ENCODE measurements at places on chromosomes 12 and 14.

GRCh38 chr12:55060470-55060869 is 40.7 kb downstream of the NEUROD4 start:
- DNase-seq = no peak

GRCh38 chr14:102164241-102164641 is 24.5 kb downstream of the WDR20 start:
- no peak for DNase-seq

GRCh38 chr14:80523518-80524117 is 312.3 kb upstream of the DIO2 start:
- DNase-seq = no peak

GRCh38 chr12:131372171-131372475 is 338.8 kb upstream of the SFSWAP start:
- no peak for DNase-seq

DNA sequence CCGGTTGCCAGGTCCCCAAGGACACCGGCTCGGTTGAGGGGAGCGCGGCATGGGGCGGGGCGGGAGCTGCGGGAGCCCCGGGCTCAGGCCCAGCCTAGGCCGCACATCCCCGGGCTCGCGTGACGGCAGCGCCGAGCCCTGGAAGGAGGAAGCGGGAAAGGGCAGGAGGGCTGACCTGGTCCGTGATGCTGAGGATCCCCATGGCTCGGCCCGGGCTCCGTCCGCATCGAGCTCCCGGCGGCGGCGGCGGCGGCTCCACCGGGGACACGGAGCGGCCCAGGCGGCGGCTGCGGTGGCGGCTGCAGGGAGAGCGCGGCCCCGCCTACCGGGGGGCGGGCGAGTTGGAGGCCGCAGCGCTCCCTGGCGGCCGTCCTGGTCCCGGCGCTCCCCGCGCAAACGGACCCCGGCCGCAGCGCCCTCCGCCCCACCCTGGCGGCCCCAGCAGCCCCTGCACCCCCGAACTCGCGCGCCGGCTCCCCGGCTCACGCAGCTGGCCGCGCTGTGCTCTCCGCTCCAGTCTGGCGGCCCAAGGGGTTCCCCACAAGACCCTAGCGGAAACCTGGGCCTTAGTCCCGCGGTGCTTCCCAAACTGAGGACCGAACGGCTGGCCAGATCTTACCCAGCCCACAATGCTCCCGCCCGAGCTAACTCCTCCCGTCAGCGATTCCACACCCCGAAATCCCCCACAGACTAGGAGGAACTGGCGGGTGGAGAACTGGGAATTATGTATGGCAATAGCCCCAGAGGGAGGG is at the start of gene ANKRD52:
Gene ANKRD52, minus strand, starts transcription at position 317 of the 752 bp plus-strand sequence. Its CDS starts 115 bp downstream, at position 202.
- peak; percentile 55 for DNase-seq

DNA sequence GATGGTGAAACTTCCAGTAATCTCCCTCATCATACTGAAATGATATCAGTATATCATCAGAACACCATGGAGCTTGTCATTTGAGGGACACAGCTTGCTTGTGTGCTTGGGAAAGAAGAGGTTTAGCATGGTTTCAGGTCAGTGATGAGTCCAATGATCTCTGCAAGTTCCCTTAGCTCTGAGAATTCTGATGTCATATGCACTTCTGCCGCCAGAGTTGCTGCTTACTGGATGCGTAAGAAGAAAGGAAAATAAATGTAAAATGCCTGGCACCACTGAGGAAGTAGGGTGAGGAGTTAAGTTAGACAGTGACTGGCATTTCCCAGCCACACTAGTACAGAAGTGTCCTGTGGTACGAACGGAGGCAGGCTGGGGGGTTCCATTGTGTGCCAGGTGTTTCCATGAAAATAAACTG is 22.6 kb downstream of the PRKCH start:
- DNase-seq = no peak

DNA sequence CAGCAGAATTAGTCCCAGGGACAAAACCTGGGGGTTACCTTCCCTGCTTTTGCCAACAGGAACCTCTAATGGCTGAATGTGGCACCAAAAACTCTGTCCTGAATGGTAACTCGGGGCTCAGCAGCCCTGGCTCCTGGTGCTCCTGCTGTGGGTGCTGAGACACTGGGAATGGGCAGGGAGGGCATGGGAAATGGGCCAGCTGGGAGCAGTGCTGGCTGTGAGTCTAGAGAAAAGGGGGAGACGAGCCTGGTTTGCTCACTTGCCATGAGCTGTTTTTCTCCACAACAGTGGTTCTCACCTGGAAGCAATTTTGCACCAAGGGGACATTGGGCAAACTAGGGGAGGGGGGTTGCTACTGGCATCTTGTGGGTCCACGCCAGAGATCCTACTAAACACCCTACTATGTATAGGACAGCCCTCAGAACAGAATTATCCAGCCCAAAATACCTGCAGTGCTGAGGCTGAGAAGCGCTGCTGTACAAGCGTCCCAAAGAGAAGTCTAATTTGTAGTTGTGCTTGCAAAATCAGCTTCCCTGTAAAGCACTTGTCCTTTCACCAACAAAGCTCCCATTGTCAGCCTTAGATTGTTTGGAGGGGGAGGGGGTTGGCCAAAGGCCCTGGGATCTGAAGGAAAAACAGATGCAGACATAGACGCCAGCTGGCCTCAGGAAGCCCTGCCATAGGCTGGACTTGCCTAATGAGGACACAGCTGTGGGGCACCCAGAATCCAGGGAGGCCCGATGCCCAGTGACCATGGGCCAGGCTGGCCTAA is 3.6 kb downstream of the LRRC74A start:
- no peak for DNase-seq

DNA sequence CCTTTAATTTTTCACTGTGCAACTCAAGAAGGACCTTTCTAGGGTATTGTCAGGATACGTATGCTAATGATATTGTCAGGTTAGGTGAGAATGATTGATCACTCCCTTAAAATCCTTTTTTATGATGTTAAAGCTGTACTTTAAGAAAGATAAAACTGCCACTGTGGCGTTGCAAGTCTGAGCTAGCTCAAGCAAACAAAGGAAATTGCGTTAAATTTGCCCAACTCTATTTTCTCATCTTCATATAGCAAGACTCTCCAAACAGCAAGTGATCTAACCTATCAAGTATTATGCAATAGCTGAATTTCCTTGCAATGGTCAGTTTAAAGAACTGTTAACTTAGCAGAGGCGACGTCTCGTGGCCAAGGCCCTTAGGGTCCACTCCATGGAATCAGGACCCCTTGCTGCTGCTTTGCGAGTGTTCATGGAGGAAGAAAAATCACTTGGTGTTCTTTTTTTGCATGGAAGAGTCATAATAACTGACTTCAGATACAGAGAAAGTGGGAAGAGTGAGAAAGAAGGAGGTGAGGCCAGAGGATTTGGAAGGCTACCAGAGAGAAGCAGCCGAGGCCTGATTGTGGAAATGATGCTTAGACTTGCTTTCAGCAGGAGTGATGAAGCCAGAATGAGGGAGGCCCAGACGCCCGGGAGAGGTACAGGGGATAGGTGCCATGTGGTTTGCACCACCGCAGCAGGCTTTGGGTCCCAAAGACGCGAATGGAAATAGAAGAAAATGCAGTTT is 2.5 kb downstream of the TRAF3 start:
- DNase-seq = no peak

DNA sequence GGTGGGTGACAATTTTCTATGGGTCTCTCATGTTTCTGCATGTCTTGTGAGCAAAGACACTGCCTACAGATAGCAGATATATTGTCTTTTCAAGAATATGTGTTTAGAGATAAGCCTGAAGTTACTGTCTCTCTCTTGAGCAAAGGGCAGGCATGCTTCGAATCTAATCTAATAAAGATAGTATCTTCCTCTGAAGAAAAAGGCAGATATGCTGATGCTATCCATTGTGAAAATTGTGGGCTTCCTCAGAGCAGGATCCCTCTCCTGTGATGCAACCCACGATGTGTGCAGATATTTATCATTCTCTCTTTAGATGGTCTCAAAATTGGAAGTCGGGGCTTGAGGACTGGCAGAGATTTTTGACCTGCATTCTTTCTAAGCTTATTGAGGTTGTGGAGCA is 187.0 kb downstream of the DACT1 start:
- no peak for DNase-seq

- no peak for DNase-seq
Observed at GRCh38 chr12:50562520-50563433, 58.0 kb downstream of the DIP2B start.

DNA sequence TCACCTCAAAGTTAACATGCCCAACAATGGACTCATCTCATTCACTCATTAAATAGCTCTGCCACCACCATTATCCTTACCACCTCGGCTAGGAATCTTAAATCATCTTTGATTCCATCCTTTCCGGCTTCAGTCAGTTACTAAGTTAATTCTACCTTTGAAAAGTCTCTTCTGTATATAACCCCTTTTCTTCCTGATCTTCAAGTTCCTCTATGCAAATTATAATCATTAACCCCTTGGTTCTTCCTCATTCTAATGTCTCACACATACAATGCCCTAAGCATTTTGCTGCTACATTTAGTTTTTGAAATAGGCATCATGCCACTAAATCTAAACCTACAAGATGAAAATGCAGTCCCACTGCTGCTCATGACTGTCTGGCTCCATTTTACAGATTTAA is 51.6 kb downstream of the ATP2B1 start:
- DNase-seq = no peak

DNA sequence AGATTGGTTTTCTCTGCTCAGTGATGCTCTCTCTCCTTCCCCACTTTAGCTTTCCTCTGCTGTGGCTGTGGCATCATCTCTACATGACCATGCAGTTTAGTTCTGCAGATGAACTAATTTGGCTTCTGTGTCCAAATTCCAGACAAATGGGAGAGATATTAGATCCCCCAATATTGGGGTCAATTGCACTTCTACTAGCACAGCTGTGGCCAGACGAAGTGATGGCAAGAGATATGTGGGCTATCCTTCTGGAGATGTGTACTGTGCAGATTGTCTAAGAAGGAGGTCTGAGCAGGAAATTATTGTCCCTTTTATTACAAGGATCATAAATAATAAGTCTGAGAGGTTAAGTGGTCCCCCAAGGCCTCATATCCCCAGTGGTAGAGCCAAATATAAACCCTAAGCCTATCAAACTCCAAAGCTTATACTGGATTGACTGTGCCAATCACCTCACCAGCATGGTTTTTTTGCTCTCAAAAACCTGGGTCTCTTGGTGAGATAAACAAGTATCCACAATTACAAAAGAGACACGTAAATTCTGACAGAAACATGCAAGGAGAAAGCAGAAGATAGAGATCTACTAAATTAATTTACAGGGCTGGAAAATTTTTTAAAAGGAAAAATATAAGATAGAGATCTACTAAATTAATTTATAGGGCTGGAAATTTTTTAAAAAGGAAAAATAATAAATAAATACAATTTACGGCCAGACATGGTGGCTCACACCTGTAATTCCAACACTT is 29.1 kb upstream of the GCH1 start:
- DNase-seq = no peak

DNA sequence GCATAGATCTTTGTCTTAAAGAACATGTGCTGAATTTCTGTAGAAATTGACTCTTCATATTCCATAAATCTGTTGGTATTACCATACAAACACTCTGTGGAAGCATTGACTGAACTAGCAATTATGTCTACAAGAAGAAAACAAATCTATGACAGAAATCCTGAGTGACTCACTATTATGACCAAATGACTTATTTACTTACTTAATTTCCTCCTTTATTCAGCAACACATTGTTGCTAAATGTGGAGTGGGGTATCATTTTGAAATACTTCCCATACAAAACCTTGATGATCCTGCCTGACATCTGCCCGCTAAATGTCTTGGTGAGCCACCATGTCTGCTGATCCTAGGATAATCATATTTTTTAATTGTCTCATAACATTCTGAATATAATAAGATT is 99.1 kb upstream of the SLCO1C1 start:
- no peak for DNase-seq

DNA sequence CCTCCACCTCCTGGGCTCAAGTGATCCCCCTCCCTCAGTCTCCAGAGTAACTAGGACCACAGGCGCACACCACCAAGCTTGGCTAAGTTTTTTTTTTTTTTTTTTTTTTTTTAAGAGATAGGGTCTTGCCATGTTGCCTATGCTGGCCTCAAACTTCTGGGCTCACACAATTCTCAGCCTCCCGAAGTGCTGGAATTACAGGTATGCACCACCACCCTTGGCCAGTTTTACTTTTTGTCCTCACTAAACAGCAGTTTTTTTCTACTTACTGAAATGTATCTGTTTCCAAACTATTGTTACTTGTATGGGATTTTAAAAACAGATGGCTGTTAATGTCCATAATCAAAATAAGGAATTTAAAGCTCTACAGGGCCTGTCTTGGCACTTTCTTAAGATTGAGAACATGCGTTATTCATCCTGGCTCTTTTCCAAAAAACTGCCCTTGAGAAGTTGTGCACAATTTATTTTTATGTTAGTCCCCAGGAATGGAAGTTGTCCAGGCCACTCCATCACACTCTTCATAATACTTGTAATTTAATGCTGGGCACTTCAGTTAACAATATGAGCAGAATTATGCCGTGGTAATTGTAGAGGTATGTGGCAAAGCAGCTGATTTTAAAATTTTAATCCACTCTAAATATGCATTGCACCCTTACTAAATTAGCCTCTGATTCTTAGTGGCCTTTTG is 51.9 kb upstream of the REP15 start:
- DNase-seq = no peak

GRCh38 chr14:59356767-59357166 is 108.4 kb downstream of the GPR135 start:
- DNase-seq = no peak

DNA sequence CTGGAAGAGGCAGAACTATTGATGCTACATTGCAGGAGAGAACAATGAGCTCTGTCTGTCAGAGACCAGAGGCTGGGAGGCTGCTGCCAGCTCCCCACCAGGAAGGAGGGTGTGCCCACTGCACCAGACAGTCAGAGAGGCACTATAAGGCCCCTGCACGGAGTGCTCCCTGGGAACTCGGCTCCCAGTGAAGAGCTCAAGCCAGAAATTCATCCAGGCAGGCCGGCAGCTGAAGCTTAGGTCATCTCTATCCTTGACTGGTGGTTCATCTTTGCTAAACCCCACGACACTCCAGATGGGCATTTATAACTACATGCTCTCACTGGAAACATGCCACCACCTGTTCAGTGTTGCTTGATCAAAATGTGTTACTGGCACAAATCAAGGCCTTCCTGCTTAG is 65.1 kb upstream of the GPATCH2L start:
- DNase-seq = no peak

DNA sequence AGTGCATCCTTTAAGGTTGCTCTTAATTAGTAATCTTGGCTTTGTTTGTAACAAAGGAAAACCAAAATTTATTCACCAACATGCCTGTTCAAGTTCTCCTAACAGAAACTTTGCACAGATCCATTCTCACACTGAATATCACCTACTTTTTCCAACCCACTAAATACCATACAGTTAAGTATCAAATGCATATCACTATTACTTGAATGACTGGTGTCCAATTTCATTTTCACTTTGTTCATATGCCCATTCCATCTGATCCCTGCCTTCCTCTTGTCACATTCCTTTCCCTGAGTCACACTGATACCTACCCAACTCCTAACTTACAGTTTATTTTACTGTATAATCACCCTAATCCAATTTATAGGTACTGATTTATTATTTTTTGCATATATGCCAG is 286.4 kb downstream of the NELL2 start:
- no peak for DNase-seq
